Ecto neural progenitor cell (in vitro differentiated cells): ENCODE measurements at places on chromosomes 7 and 10.

DNA sequence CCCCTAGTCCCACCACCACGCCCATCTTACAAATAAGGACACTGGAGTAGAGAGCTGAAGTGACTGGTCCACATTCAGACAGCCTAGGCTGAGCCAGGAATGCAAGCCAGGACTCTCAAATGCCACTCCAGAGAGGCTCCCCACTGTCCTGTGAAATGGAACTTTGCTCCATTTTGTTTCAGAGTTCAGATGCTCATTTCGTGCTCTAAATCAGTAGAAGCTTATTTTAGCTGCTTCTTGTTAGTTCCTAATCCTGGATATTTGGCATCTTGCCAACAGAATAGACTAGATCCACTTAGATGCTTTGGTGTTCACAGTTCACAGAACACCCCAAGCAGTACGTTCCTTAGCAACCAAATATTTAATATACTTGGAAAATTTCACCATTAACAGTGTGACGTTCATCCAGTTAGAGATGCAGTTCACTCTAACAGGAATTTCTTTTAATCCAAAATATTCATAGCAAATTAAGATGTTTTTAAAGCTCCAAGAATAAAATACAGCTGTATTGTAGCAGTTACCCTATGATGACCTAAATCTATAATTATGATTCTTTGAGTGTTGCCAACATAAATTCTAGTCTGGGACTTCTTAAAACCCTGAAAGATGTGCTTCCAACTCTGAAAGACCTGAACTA is 7.3 kb downstream of the MMP21 start:
- DNase-seq = no peak

GRCh38 chr7:158650821-158651225 is 53.8 kb downstream of the NCAPG2 start:
- no peak for DNase-seq

DNA sequence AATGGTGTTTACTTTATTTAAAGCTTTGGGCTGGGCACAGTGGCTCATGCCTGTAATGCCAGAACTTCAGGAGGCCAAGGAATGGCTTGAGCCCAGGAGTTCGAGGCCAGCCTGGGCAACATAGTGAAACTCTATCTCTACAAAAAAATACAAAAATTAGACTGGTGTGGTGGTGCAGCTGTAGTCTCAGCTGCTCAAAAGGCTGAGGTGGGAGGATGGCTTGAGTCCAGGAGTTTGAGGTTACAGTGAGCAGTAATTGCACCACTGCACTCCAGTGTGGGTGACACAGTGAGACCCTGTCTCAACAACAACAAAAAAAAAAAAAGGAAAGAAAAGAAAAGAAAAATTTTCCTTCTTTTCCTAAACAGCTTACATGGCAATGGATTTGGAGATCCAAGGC is 22.0 kb downstream of the SLC16A9 start:
- DNase-seq = no peak

DNA sequence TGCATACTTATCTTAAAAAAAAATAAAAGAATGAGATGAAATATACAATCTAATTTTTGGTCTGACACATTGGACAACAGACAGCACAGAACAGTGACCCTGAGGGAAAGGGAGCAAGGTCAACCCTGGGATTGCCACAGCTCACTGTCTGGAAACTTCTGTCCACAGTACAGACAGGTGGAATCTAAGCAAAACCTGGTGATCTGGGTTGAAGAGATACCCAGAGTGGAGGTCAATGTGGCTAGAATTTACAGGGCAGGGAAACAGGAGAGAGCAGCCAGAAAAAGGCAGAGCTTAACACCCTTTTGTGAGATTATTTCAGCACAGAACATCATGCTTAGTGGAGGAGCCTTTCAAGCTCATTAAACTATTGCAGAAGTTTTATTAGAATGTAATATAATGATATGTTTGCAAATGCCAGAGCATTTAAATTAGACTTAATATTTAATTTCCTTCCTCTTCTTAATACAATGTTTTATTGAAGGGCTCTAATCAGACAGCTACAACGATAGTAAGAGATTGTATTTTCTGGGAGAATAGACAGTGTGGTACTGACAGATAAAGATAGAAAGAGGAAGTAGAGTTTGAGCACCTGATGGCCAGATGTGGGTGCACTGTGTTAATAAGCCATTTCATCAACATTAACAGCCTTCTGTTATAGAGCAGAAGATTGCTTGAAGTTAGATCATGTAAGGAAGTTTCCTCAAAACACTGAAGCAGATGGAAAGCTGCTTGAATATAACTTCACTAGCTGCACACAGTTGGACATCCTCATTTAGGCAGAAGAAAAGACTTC is 309.4 kb downstream of the HGF start:
- DNase-seq = no peak

GRCh38 chr7:149199234-149199995 is 4.1 kb downstream of the ZNF282 start:
- DNase-seq = no peak
